Right kidney (tissue), 9 donors: ENCODE measurements at places on chromosomes 3 and 15.

GRCh38 chr3:108234387-108234957 lies 12.2 kb upstream of the IFT57 start:
- DNase-seq = no peak

GRCh38 chr15:39392469-39393047 lies 188.3 kb upstream of the THBS1 start:
- no peak for DNase-seq

GRCh38 chr3:189139611-189139940 lies 32.2 kb upstream of the TPRG1 start:
- no peak for DNase-seq

- no peak for DNase-seq
Observed at GRCh38 chr3:61736506-61736905, 175.1 kb downstream of the PTPRG start.

DNA sequence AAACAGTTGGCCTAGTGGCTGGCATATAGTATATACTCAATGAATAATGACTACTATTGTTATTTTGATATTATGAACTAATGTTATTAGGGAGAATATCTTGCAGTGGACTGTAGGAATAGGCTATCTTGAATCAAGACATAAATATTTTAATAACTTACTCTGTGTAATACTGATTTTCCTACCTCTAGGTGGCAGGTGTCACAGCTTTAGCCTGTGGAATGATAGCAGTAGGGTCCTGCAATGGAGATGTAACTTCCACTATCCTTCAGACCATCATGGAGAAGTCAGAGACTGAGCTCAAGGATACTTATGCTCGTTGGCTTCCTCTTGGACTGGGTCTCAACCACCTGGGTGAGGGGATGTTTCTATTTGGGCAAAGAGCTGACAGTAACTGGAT lies 6.5 kb downstream of the PSMD2 start:
- DNase-seq = no peak

- DNase-seq = no peak
Observed at GRCh38 chr3:151584566-151584965, 123.7 kb upstream of the IGSF10 start.

- DNase-seq = no peak
Observed at GRCh38 chr3:62911526-62911925, 36.3 kb upstream of the CADPS start.

GRCh38 chr3:13556207-13556606 lies 7.3 kb downstream of the FBLN2 start:
- no peak for DNase-seq

DNA sequence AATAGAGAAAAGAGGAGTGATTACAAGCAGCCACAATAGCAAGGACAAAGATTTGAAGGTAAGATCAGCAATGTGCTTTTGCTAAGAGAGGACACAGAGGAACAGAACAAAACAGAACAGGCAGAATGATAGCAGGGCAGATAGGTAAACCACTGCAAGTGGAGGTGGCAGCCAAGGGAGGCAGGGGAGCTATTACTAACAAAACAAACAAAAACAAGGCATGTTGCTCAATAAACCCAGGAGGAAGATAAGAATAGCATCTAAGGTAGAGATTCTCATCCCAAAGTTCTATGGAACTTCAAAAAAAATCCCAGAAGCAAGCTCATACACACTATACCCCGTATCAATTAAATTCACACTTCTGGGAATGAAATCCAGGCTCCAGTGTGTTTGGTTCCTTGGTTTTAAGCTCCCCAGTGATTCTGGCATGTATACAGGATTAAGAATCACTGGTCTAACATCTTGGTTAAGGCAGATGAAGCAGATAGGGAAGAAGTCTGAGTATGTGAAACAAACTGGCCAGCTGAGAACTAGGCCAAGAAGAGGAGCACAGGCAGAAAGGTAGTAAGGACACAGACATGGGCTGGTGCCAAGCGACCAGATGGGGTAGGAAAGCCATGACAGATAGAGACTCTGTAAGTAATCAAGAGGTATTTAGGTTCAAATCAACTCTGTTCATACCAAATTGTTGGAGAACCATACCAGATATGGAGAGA lies 189.2 kb downstream of the DTWD1 start:
- no peak for DNase-seq

DNA sequence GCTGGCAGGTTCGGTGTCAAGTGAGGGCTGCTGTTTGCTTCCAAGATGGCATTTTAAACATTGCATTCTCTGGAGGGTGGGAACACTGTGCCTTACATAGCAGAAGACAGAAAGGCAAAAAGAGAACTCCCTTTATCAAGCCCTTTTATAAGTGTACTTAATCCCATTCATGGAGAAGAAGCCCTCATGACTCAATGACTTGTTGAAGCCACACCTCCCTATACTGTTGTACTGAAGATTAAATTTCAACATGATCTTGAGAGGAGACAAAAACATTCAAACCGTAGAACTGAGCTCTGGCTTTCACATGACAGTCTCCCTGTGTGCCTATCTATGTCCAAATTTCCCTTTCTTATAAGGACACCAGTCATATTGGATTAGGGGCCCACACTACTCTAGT lies 443.4 kb upstream of the CDIN1 start:
- no peak for DNase-seq

DNA sequence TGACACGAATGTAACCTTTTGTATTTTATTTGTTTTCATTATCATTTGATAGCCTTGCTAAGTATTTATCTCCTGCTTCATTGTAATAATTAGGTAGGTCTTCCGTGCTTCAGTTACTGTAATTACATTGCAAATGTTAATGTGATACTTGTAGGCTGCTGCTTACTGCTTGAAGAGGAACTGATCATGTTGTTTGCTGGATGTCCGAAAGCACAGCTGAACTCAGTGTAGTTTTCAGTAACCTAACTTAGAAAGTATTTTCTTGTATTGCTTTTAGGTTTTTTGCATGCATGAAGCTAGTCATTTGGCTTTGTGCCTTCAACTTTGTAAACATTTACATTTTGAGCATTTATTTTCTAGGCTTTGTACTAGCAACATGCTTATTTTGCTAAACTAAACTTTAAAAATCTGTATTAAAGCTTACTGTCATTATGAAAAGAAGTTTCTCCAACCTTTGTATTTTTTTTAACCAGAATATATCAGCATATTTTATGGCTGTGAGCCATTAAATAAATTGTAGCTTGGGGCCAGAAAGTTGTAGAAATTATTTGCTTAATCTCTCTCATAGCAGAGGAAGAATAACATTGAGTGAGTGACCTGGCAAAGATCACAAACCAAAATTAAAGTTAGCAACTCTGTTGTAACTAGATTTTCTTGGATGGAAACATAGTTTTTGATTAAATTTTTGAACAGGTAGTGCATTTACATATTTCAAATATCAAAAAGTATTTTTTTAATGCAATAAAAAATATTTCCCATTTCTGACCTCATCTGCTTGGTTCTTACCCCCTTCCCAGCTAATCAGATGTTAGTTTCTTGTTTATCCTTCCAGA lies 30.7 kb downstream of the SACM1L start:
- DNase-seq = no peak

- no peak for DNase-seq
Observed at GRCh38 chr3:114252954-114253353, 15.6 kb upstream of the ZNF80 start.

DNA sequence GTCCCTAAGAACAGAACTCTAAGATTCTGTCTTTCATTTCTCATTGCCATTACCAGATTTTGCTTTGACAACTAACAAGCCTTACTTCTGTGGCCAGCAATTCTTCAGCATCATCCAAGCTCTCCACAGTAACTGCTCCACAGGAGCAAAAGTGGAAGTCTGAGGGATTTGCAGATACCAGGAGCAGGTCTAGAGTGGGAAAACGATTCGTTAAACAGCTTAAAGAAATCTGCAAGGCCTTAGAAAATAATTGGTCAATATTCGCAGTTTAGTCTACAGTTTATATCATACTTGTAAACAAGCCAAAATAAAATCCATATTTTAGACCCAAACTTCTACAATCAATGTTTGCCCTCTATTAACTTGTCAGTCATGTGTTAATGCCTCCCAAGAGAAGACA lies 24.1 kb downstream of the MYH15 start:
- no peak for DNase-seq

- DNase-seq = no peak
Observed at GRCh38 chr3:42302924-42303634, 37.1 kb upstream of the CCK start.
